ENCODE measurements at places on chromosomes 7 and 10.

DNA sequence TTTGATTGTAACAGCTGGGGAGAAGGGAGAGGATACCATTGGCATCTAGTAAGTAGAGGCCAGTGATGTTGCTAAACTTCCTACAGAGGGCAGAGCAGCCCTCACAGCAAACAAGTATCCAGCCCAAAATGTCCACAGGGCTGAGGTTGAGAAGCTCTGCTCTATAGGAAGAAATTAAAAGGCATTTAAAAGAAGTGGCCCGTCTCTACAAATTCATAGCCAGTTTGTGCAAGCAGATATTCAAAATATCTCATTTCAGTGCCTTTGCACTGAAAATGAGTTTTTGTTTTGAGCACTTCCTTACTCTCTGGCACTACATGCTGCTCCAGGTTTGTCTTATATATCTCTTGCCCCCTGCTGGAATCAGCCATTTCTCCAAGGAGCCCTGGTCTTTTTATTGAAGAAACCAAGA, 330.0 kb downstream of the BBS9 start:
- no peak for DNase-seq

GRCh38 chr10:16063350-16063749, 203.0 kb upstream of the MINDY3 start:
- DNase-seq, result no peak

GRCh38 chr7:100691676-100692577, 2.1 kb downstream of the GIGYF1 start:
- DNase-seq, result peak; percentile 79

- no peak for DNase-seq
Measured at GRCh38 chr7:91379236-91379635, 115.0 kb downstream of the FZD1 start.

GRCh38 chr7:24573554-24574338, 494 bp downstream of the PALS2 start:
- peak; percentile 22 for DNase-seq

GRCh38 chr7:121328508-121329190, at the start of gene WNT16:
Gene WNT16, plus strand, starts transcription at chr7:121329000. Its CDS starts 293 bp downstream, at chr7:121329293.
- DNase-seq, result no peak

GRCh38 chr7:132419542-132419941, 156.7 kb downstream of the PLXNA4 start:
- no peak for DNase-seq

GRCh38 chr7:88310956-88311674, 4.4 kb upstream of the STEAP4 start:
- DNase-seq, result no peak

DNA sequence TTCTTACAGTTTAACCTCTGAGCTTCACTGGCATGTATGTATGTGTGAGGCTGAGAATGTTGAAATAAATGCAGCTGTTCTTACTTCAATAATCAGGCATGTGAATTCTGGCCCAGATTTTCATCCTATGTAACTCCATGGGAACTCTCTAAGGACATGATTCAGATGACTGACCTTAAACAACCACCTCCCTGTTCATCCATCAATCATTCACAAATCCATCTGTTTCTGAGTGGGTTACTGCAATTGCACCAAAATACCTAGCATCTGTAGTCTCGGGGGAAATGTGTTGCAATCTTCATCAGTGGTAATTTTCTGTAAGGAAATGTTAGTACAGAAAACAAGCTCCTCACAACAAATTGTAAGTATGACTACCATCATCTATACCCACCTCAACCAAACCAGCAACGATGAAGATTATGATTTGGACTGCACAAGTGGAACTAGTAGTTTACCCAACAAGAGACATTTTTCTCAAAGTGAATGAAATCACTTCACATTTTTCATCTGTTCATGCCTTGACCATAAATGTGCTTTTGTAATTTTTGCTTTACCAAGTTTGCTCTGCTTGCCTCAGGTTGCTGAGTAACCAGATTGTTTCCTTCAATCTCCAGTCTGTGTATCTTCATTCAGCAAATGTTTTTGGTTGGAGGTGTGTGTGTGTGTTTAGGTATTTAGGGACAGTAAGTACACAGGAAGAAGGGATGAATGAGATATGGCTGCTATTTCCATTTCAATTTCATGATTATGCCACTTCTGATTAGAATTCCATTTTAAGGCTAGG, 65.7 kb upstream of the FZD8 start:
- no peak for DNase-seq

- no peak for DNase-seq
Measured at GRCh38 chr10:76191336-76191735, 759.9 kb downstream of the LRMDA start.

DNA sequence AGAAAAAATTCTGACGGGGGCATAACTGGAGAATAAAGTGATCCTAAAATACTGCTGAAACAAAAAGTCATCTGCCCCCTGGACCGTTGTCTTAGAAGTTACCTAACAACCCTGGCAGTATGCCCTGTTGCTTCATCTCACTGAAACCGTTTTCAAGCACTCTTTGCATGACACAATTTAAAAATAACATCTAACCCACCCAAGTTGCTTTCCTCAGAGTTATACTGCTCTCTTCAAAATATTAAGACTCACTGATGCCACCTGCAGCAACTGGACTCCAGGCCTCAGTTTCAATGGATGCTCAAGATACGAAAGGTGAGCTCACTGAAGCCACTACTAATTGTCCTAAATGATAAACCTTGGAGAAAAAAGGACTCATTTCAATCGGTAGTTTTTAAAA, 57.4 kb downstream of the CDK6 start:
- no peak for DNase-seq

- DNase-seq, result peak; percentile 68
Measured at GRCh38 chr7:73718905-73719805, at the start of gene STX1A. Gene STX1A, minus strand, starts transcription at chr7:73719669. Its CDS starts 38 bp downstream, at chr7:73719631.

- no peak for DNase-seq
Measured at GRCh38 chr7:102019461-102019860, 202.0 kb downstream of the CUX1 start.

- DNase-seq, result no peak
Measured at GRCh38 chr10:69685426-69685801, 55.4 kb downstream of the FAM241B start.

- DNase-seq, result no peak
Measured at GRCh38 chr10:78758176-78758575, 310.6 kb upstream of the ZMIZ1 start.

DNA sequence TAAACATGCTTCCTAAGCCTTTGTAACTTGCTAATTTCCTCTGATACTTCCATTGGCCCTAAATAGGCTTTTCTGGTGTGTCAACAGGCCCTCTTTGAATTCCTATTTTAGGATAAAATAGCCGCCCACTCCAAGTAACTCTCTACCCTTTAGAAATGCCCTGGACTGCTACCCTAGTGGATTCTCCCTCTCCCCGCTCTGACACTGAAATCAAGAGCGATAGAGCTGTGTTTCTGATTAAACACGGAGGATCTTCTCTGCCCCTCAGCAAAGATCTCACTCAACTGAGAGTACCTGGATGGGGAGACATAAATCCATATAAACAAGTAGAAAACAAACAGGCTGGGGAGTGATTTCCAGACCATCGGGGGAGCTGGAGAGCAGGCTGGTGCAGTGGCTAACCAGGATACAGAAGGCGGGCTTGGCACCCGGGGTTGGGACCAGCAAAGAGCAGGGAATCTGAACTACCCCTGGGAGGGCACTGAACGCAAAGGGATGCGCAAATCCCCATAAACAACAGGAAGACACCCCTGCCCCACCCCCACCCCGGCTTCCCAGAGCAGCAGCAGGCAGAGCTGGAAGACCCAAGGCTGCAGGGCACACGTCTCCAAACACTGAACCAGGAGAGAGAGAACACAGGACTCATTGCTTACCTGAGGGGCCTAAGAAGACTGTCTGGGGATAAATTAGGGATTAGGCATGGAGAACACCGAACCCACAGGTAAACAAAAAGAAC, 2.5 kb downstream of the ASB13 start:
- DNase-seq, result no peak

- no peak for DNase-seq
Measured at GRCh38 chr10:96794836-96795733, 37.0 kb upstream of the LCOR start.

GRCh38 chr7:134435161-134435920, 23.6 kb downstream of the AKR1B1 start:
- DNase-seq, result no peak

DNA sequence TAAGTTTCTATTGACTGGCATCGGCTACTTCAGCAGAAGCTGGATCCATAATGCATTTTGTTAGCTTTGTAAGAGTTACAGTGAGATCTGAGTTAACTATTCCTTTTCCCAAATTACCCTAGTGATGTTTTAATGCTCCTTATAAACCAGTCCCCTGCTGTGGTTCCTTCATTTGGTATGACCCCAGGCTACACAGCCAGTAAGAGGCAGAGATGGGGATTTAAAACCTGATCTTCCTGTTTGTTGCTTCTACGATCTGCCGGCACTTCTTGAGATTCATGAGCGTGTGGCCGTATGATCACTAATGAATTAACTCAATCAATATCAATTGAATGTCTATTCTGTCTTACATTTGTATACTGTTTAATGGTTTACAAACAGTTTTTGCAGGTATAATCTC, 86.1 kb downstream of the CACNB2 start:
- no peak for DNase-seq

GRCh38 chr10:8951440-8952089, 897.1 kb downstream of the GATA3 start:
- DNase-seq, result no peak

DNA sequence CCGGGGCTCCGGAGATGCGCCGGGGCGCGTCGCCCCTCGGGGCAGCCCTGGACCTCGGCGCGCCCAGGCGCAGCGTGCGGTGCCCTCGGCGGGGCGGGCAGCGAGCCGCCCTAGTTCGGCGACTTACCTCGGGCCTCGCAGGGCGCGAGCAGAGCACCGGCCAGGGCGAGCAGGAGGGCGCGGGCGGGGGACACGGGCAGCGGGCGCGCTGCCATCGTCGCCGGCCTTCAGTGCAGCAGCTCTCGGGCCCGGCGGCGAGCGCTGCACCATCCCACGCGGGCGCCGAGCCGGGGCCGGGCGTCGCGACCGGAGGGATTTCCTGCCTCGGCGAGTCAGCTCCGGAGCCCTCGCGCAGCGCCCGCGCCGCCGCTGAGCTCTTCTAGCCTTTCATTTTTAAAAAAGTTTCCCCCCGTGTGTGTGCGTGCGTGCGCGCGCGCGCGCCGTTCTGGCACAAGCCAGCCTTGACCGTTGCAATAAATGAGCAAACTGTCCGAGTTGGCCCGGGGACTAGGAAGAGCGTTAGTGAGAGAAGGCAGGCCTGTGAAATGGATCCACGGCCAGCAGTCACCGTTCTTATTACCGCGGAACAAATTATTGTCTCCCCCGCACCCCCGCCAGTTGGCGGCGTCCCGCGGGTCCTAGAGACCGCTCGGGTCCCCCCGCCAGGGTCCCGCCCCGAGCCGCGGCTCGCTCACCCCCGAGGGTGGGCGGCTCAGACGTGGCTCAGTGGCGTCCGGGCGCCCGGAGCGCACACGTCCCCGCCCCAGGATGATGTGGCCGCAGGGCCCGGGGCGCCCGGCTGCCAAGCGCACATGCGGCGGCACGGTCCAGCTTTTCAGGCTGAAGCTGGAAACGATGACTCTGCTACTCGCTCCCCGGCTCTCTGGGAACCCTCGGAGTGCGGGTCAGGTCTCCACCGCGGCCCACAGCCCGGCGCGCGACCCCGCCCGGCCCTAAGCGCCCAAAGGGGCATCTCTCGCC, at the start of gene ADAM12:
Gene ADAM12 (minus strand): TSS at position 547 of the 981 bp plus-strand sequence. CDS start 332 bp downstream, at position 215.
- no peak for DNase-seq
